ENCODE measurements at places on chromosomes 2 and 18.

DNA sequence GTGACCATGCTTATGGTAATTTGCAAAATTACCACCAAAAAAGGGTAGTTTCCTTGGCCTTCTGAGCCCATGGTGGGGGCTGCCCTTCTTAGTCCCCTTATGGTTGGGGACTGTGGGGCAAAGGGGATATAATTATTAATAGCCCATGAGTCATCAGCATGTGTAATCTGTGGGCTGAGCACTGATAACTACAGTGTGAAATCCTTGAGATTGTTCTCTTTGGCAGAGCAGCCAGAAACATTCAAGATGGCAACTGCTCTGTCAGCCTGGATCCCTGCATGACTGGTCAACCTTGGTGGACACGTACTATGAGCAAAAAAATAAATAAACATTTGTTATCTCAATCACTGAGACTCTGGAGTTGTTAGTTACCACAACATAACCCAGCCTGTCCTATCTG, 61.3 kb downstream of the MGAT4A start:
- no peak for DNase-seq

- DNase-seq = no peak
Observed at GRCh38 chr2:240742602-240743095, 51.0 kb downstream of the AQP12A start.

GRCh38 chr2:168599738-168600137, 143.7 kb downstream of the CERS6 start:
- no peak for DNase-seq

DNA sequence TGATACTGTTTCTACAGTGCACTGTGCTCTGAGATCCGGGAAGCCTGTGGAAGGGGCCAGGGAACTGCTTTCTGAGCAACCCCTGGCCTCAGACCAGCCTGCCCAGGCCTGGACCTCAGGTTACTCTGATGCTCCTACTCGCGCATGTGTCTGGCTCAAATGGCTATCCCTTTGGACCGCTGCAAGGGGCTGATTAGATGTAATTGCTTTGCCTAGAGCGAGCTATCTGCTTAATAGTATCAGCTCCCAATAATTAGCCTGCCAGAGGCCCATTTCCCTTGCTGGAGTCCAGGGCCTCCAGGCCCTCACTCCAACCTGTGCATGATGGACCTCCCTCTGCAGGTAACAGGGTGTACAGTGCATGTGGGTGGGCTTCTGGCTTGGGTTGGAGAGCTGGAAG, 7.2 kb upstream of the KCNK3 start:
- DNase-seq = no peak

DNA sequence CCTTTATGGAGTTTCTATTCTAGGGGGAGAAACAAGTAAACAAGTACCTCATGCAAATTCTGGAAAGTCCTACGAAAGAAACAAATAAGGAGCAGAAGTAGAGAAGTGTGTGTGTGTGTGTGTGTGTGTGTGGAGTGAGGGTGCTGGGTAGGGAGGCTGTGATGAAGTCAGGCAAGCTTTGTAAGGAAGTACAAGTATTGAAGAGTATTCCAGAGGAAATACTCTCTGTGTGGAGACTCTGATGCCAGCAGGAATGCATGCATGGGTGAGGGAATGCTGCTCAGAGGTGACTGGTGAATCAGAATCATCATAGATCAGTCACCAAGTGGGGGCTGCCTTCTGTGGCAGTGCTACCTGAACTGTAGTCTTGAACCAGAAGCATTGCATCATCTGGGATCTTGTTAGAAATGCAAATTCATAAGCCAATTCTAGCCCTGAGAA, 34.5 kb downstream of the SLC4A3 start:
- DNase-seq = no peak

GRCh38 chr2:226611944-226612318, 187.7 kb downstream of the IRS1 start:
- no peak for DNase-seq

DNA sequence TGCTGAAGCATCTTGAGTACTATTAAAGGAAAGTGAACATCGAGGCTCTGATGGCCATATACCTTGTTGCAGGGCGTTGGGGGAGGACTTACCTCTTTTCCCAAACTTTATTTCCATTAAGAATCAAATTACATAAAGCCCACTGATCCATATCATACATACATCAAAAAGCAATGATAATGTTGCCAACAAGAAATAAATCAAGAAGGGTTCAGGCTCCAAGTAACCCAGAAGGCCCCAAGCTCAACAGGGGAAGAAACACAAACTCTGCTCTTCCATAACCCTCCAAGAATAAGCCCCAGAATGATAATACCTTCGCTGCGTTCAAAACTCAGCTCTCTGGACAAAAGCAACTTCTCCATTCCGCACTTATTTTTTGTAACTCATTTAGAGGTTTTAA, 32.3 kb downstream of the C1D start:
- DNase-seq = no peak

GRCh38 chr2:173271825-173272224, 82.8 kb upstream of the CDCA7 start:
- DNase-seq = no peak

- no peak for DNase-seq
Observed at GRCh38 chr2:184057910-184058309, 540.4 kb upstream of the ZNF804A start.

DNA sequence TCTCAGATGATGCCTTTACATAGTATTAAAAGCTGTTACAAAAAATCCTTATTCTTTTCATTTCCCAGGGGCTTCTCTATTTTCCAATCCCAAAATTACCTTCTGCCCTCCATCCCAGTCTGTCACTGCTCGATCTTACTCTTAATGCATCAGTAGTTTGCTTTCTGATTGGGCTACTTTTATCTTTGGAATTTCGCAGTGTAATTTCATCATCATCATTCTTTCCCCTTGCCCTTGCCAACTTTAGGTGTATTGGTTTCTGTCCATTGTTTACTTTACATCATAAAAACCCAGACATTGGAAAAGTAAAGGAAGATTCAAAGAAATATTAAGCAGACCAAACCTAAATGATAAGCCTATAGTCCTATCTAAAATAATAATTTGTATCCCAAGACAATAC, 457.2 kb downstream of the PIK3C3 start:
- DNase-seq = no peak

- no peak for DNase-seq
Observed at GRCh38 chr2:162974771-162975170, 136.2 kb upstream of the KCNH7 start.

DNA sequence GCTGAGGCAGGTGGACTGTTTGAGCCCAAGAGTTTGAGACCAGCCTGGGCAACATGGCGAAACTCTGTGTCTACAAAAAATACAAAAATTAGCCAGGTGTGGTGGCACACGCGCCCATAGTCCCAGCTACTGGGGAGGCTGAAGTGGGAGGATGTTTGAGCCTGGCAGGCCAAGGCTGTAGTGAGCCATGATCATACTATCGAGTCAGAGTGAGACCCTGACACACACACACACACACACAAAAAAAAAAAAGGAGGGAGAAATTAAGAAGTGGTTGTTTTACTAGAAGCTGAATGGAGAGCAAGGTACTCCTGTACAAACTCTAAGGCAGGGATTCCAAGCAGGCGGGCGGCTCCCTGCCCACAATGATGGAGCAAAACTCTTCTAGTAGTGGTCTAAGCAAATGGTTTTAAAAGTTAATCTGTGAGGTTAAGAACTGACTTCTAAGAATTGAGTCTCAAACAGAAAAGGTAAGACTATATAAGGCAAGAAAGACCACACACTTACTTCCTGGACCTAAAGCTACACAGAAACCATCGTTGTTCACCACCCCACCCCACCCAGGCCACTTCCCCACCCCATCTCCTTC, 2.6 kb downstream of the ANKRD44 start:
- DNase-seq = peak; percentile 68

DNA sequence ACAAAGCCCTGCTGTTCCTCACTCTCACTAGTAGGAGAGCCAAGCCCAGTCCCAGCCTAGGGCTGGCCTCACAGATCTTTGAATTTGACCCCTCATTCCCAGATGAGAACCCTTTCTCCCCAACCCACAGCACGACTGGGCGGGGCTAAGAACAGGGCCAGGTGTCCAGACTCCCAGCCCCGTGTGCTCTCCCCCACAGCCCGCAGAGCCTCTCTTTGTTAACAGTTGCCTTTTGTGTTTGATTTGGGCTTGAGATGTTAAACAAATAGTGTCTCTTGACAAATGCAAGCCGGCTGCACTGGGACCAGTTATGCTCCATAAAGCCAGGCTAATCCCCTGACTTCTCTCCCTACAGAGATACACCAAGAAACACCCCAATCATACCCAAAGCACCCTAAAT, 4.7 kb upstream of the KCNK3 start:
- no peak for DNase-seq

DNA sequence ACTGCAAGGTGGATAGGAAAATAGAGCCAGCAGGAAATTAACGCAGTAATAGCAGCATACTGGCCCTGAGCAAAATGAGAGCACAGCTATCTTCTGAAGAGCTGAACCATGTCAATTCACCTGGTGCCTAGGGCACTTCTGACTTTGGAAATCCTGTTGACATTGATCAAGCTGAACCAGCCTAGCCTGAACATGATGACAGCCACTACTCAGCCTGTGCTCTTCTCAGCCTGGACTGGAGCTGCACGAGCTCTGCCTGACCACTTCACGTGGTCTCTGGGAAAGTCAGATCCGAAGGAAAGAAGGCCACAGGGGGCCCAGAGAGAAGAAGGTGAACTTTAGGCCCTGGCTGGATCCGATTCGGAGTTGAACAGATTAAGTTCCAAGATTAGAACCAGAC, 421.9 kb downstream of the LPIN1 start:
- DNase-seq = no peak

- no peak for DNase-seq
Observed at GRCh38 chr18:2572892-2573291, 1.5 kb downstream of the NDC80 start.

DNA sequence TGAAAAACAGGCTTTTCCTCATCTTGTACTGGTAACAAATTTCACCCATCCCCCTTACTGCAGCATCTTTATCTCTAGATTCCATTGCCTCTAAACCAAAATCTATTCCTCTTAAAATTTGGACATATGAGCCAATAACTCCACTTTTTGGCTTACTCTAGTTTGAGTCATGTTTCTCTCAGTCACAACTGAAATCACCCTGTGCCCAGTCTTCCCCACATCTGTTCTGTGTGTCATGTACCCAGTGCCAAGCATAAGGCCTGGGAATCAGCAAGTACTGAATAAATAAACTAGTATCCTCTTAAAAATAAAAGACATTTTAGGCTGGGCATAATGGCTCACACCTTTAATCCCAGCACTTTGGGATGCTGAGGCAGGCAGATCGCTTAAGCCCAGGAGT, 20.8 kb upstream of the CHN1 start:
- no peak for DNase-seq

DNA sequence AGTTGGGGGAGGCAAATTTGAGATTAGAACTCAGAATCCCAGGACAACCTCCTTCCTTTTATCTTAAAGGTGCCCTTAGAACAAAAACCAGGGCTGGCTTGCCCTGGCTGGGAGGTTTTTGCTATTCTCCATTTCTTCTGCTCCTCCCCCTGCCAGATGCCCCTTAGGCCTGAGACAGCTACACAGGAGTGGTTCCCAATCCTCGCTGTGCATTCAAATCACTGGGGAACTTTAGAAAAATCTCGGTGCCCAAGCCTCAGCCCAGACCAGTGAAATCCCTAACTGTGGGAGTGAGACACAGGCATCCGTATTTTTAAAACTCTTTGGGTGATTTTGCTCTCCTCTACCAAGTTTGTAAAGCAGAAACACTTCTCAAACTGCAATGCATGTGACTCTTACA, 38.8 kb downstream of the LBH start:
- no peak for DNase-seq

- no peak for DNase-seq
Observed at GRCh38 chr2:137945229-137945628, 19.0 kb upstream of the HNMT start.

GRCh38 chr2:63589148-63589958, 590 bp downstream of the MDH1 start:
- DNase-seq = no peak

- peak; percentile 40 for DNase-seq
Observed at GRCh38 chr2:54259413-54260240, 3.6 kb upstream of the TSPYL6 start.

GRCh38 chr2:221142341-221142740, 429.8 kb downstream of the EPHA4 start:
- DNase-seq = no peak
